ENCODE measurements at places on chromosomes 6 and 20.

DNA sequence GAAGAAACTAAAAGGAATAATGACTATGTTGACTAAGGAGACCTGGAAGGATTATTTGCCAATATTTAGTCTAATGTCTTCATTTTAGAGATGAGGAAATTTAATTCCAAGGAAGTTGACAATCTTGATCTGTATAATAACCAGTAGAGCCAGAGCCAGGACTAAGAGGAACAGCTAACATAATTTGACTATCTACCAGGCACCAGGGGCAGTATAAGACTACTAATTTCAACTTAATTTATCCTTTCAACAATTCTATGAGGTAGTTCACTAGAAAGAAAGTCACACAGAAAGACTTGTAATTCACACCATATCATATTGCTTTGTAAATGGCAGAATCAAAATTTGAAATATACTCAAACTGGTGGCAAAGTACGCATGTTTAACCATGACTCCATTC is 273.0 kb upstream of the STXBP5 start:
- DNase-seq: no peak

DNA sequence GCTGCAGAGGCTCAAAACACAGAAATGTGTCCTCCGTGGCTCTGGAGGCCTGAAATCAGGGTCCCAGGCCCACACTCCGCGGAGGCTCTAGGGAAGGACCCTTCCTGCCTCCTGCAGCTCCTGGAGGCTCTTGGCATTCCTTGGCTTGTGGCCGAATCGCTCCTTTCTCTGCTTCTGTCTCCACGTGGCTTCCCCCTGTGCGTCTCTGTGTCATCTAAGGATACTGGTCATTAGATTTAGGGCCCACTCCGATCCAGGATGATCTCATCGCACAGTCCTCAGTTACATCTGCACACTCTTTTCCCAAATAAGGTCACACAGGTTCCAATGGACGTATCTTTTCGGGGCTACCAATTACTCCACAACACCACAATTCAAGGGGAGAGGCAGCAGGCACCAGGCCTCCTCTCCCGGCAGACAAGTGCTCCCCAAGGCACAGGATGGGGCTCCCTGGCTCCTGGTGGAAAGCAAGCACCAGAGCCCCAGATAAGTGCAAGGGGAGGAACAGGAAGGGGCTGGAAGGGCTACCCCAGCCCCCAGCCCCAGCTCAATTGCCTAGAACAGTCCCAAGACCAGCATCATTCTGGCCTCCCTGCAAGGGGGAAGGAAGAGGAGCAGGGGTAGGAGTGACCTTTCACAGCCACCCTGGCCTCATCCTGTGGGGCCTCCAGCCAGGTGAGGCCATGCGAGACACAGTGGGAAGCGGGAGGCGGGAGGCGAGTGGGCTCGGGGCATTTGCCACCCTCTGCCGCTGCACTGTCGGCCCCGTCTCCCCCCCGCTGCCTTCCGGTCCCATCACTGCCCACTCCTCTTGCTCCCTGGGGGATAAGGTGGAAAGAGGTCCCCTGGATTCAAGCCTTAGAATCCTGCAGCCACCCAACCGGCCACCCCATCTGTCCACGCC is 16.3 kb downstream of the NTSR1 start:
- no peak for DNase-seq

GRCh38 chr6:130847001-130847910 is 20.1 kb downstream of the SMLR1 start:
- DNase-seq: no peak

GRCh38 chr20:45337367-45338120 is 10.7 kb downstream of the SDC4 start:
- DNase-seq: no peak

DNA sequence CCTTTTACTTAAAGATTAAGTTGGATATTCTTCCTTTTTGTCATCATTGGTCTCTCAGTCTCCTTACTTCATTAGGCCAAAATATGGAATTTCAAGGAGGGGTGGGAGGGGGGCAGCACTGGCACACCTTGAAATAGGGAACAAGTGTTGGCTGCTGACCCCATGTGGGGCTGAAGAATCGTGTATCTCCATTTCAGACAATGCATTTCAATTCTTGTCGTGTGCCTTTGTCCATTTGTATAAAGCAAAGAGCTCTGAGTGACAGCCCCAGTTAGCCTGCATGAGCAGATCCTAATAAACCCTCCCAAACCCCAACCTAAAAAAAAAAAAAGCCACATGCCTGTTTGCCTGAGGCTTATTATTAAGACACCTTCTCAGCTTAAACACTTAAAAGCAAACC is 1.0 kb upstream of the TFAP2D start:
- DNase-seq: no peak

DNA sequence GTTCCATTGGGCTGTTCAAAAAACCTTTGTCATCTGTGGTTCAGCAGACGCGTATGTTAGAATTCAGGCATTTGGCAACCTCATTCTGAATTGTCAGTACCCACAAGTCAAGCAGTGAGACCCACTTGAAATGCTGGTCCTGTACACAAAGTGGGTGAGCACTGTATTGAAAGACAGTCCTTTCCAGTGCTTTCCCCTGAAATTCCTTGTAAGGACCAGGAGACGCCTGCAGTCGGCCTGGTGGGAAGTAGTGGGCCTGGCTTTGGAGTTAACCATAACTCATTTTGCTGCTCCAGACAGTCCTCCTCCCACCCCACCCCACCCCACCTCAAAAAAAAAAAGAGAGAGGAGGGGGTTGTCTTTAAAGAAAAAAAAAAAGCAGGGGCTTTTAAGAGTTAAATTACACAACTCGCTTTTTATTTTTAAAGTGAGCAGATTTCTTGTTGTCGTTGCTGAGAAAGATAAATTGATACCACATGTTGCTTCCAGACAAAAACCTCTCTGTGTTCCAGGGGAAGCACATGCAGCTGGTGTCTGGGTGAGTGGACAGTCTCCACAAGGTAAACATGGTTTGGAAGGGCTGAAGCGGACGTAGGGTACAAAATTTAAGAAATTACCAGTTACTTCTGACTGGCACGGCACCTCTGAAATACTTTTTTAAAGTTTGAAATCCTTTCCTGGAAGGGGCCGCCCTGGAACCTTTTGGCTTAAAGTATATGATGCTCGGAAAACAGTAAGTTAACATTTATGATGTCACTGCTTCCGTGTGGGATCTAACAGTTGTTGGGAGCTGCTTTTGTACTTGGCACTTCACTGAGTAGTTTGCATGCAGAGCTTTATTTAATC is 95.3 kb downstream of the FOXO3 start:
- DNase-seq: no peak

GRCh38 chr20:62267543-62267942 is 29.2 kb downstream of the OSBPL2 start:
- DNase-seq: no peak

DNA sequence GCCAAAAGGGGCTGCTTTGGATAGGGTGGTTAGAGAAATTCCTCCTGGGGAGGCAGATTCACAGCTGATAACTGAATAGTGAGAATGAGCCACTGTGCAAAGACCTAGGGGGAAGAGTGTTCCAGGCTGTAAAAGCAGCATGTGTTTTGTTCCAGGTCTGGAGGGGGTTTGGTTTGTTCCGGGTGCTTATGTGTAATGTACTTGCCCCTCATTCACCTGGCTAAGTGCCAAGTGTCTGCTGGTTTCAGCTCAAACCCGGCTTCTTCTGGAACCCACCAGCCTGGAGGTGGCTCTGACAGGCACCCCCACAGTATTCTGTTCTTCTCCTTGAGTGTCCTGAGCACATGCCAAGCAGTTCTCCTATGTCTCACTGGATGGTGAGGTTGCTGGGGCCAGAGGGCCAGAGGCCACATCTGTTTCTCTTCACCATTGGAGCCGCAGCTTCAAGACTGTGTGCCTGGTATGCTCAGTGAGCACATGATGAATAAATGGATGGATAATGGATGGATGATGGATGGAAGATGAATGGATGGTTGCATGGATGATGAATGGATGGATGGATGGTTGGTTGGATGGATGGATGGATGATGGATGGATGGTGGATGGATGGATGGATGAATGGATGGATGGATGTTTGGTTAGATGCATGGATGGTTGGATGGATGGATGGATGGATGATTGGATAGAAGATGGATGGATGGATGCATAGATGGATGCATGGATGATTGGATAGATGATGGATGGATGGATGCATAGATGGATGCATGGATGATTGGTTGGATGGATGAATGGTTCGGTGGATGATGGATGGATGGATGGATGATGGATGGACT is 227.6 kb downstream of the BMP7 start:
- DNase-seq: no peak

GRCh38 chr20:12414446-12415274 is 497.0 kb downstream of the BTBD3 start:
- no peak for DNase-seq

- no peak for DNase-seq
Observed at GRCh38 chr6:6193221-6193745, 127.2 kb downstream of the F13A1 start.

- DNase-seq: no peak
Observed at GRCh38 chr6:158383057-158383456, 70.8 kb downstream of the TULP4 start.

DNA sequence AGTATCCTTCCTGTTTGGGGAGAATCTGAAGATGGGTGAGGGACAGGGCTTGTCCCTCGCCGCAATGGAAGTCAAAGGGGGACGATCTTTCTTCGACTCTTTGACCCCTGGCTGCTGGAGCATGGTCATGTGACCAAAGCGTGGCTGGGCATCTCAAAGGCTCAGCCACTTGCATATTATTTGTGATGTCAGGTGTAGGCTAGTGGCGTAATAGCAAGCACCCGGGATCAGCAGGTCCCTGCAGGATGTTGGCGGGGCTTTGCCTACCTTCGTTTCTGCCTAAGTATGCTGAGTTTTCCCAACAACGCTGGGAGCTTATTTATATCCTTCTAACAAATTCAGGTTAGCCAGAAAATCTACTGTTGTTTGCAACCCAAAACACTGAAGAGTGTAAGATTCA is 50.3 kb upstream of the IL20RA start:
- no peak for DNase-seq

- DNase-seq: no peak
Observed at GRCh38 chr20:18005170-18005989, 36.6 kb downstream of the MGME1 start.

All from T-cell (primary cell).